ENCODE measurements at places on chromosomes 3 and 15.

- DNase-seq, result no peak
Observed at GRCh38 chr3:51306093-51306492, 79.0 kb upstream of the MANF start.

DNA sequence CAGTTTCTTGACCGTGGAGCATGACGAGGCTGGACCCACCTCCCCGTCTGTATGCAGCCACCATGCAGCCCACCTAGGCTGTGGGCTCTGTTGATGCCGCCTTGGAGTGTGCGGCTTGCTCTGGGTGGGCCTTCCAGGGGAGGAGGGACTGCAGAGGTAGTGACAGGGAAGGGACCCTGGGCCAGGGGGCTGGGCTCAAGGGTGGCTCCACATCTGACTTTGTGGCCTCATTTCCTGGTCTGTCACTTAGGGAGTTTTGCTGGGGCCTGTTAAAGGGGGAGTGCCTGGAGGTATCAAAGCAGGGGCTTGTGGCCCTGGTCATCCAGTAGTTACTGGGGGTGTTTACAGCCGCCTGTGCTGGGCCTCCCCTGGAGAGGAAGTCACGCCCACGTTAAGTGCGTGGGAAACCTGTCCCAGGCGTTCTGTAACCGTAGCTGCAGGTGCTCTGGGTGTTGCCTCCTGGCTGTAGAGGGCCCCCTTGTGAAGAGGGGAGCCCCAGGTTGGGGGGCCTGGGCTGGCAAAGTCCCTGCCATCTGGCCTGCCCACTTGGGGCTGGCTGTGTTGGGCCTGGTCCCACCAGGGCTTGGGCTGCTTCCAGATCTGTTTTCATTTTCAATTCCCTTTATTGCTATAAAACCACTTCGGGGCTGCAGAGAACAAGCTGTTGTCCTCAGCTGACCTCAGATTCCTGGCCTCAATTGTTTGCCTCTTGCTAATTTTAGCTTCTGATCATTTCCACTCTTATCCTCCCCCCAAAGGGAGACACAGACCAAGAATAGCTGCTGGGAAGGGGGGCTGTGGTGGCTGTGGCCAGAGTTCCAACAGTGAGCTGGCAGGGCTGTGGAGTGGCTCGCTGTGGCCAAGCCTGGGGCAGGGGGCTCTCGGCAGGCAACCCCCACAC, 26.5 kb downstream of the KLF13 start:
- DNase-seq, result no peak

GRCh38 chr15:100276506-100276905, 65.3 kb downstream of the ADAMTS17 start:
- no peak for DNase-seq

GRCh38 chr3:151878465-151878864, 5.0 kb downstream of the SUCNR1 start:
- DNase-seq, result no peak

GRCh38 chr3:79184251-79184650, 583.5 kb downstream of the ROBO1 start:
- DNase-seq, result no peak

- no peak for DNase-seq
Observed at GRCh38 chr3:112466020-112466419, 33.3 kb downstream of the BTLA start.

DNA sequence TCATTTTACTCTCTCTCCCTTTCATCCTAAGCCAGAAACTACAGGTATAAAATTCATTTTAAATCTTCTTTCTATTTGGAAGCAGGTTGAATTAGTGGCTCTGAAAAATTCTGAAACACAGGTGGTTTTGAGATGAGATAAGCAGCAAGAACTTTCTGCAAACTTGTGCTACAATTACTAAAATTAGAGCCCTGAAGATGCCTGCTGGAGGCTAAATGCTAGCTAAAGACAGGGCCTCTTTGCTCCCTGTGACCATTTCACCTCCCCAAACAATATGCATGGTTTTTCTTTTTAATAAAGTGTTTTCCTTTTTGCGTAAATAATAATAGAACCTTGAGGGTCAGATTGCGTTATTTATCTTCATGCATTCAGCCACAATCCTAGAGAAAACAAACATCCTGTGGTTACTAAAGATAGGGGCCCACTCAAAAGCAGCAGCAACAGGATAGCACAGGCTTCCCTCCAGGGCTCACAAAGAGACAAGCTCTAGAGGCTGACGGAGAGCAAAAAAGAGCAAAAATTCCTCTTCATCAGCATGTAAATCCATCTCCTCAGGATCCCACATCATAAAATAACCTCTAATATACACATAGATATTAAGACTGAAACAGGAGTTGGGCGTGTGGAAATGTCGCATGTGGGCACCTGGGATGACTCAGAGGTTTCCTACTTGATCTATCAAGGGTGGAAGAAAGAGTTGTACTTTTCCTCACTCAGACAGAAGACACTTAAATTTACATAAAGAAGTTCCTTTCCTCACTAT, 26.5 kb upstream of the CP start:
- DNase-seq, result no peak

- no peak for DNase-seq
Observed at GRCh38 chr3:46351646-46352045, 2.3 kb upstream of the CCR2 start.

DNA sequence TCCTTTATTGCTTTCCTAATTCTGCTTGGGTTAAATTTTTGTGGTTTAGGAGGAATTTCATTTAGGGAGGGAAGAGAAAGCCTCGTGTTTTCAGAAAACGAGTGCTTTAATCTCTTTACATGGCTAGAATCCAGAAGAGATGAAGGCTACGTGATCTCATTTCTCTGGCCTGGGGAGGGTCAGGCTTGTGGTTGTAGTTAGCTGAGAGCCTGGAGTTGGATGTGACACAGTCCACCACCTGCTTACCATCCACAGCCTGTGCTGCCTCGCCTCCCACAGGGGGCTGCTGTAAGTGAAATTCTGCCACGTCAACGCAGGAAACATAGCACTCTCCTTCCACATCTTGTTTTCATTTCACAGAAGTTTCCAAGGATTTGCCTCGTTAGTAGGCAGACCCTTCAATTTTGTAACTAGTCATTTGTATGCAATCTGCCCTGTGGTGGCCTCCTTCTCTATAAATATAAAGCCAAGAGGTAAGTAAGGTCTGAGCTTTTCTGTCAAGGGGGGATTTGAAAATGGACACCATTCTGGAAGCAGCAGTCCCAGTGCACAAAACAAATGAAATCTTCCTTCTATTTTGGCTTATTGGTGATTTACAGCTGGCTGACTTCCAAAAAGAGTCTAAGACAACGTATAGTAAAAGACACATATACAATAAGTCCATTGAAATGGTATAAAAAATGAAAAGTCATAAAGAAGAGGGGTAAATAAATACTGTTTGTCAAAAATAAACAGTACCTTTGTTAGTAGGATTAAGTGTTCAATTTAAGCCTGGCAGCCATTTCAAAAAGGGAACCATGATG, 3.4 kb downstream of the GXYLT2 start:
- DNase-seq, result no peak

DNA sequence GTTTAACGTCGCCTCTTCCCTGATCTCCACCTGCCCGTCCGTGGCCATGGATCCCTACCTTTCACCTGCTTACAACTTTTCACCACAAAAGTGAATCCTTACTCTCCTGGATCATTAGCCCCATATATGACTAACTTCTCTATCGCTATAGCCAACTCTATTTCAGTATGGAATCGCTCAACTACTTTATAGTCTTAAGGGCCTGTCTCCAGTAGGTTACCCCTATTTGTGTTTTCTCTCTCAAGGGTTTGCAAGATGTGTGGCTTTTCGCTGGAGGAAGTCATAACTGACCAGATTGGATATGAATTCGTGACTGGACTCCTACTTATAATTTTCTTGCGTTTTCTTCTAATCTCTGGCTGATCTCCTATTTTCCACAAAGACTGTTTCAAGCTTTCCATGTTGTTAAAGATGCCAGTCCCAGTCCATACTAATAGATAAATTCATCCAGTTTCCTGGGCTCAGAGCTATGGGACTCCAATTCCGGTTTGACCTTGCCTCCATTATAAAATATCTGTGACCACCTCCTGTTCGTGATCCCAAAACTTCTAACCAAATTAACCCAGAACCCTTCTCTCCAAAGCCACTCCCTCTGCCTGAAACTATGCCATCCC, 1.3 kb upstream of the STAG1 start:
- DNase-seq, result no peak

- no peak for DNase-seq
Observed at GRCh38 chr3:184726497-184726896, 14.6 kb upstream of the MAGEF1 start.

DNA sequence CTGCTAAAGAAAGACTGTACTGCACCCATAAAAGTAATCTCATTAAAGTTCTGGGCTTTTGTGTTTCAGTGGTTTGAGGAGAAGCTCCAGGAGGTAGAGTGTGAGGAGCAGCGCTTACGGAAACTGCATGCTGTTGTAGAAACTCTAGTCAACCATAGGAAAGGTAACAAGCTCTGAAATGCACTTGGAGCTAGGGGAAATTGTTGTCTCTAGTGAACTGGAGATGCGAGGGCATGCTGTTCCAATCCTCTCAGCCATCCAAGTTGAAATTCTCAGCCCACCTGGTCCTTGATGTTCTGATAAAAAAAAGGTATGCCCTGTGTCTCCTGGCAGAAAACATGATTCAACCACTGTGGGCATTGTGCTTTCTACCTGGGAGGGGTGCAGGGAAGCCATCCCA, 21.4 kb upstream of the SNX22 start:
- no peak for DNase-seq

GRCh38 chr3:150620002-150620689, 17.0 kb downstream of the SELENOT start:
- no peak for DNase-seq

GRCh38 chr15:40452296-40453090, 11.7 kb downstream of the BAHD1 start:
- DNase-seq, result no peak

GRCh38 chr15:78873793-78874765, 1.4 kb downstream of the MORF4L1 start:
- DNase-seq, result no peak
